ENCODE measurements at places on chromosomes 7 and 10. TPM values are rescaled to one million over a fixed set of nuclear protein-coding genes. Genes with fewer than 3 reads are reported as not detected.

DNA sequence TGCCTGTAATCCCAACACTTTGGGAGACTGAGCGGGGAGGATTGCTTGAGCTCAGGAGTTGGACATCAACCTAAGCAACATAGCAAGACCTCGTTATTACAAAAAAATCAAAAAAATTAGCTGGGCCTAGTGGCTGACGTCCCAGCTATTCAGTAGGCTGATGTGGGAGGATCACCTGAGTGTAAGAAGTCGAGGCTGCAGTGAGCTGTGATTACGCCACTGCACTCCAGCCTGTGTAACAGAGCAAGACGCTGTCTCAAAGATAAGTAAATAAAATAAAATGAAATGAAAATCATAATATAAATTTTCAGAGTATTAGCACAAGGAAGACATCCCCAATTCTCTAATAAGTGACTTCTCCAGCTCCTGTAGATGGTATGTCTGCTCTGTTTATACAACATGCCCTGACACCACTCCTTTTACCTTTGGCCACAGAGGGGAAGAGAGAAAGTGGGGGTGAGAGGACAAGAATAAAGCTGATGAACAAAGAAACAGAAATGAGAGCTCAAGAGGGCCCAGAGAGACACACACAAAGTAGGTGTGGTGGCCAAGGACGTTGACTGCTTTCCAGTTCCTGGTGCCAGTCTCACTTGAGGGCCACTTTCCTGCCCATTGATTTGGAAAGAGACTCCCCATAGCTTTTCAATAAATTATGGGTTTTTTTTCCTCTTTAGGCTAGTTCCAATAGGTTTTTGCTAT is 62.9 kb downstream of the PTTG1IP2 start:
- no peak for DNase-seq

DNA sequence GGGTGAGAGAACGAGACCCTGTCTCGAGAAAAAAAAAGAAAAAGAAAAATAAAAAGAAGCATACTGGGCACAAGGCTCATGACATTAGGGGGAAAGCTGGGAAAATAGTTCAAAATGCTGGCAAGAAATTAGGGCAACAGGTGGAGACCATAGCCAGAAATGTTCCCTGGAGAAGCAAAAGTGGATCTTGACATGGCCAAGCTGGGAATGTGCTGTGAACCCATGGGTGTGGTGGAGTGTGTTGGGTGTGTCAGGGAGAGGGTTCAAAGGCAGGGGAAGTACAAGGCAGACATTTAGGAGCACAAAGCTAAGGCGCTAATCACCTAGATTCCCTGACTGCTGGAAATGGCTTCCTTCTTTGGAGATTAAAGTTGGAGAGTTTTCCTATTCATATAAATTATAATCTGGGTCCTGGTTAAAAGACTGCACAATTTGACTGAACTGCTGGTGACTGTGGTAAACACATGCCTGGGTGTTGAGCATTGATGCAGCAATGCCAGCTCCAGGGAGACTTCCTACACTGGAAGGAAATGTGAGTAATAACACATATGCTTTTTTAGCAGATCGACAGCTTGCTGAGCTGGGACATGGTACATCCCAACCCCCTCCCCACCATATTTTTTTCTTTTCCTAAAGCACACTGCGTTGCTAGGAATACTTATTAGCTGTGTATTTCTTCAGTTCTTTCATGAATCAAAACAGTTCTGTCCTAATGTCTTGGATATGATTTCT is 70.1 kb upstream of the ARHGAP21 start:
- DNase-seq = no peak

DNA sequence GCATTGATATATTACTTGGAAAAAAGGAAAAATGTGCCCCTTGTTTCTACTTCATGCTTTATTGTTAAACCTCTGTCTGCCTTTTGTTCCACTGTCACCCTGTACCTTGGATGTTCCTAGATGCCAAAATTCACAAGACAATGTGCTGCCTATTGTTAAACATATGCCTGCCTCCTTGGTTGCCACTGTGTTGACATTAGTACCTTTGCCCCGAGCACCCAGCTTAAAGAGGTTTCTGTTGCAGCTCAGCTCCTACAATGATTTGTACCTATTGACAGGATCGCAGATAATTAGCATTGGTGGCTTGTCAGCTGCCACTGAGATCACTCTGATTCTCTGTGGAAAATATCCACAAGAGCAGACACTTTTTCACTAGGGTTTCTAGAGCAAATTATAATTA is 188.0 kb downstream of the KCND2 start:
- no peak for DNase-seq

DNA sequence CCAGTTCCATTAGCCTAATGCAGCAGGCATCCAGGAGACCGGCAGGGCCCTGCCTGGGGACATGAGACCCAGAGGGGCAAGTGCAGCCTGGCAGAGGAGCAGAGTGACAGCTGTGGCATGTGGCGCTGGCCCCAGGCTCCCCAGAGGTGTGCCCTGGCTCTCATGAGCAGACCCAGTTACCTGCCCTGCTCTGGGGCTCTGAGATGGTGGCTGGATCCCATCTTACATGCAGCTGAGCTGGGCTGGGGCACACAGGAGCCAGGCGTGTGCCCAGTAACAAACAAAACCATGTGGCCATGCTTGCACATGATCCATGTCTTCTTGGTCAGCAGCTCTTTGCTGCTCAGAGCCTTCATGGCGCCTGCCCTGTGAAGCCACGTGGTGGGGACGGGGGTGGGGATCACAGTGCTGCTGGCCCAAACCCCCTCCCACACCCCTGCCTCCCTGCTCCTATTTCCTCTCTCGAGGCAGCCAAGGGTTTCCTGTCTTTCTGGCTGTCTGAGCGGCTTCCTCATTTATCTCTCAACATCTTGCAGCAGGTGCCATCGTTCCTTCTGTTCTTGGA is 40.3 kb upstream of the GTF2I start:
- peak; percentile 37 for DNase-seq

DNA sequence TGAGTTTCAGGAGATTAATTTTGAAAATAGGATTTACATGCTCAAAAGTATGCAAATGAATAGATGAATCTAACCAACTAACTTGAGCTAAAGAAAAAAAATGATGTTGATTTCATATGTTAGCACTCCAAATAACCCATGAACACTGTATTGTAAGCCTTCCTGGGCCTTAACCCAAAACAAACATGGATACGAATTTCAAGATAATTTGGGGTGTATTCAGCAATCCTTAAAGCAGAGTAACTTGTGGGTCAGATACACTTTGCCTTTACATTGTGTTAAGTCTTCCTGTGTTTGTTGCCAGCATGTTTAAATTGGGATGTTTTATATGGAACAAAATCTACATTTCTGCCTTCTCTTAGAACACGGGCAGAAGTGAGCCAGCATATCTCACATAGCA is 124.2 kb upstream of the WDR11 start:
- DNase-seq = no peak

Gene CALHM1
- not detected for total RNA-seq

All from lung (tissue), 17 donors.